Left ventricle myocardium superior (tissue), 1 donor: ENCODE measurements at places on chromosomes 5 and 9. TPM values are rescaled to one million over a fixed set of nuclear protein-coding genes. Genes with fewer than 3 reads are reported as not detected.

Gene AK8
- total RNA-seq = 0.42 TPM

Gene ROR2
- 0.87 TPM for total RNA-seq

Gene SPATA31A6
- not detected for total RNA-seq

Gene SLC1A3
- total RNA-seq = 105 TPM

Gene RASEF
- not detected for total RNA-seq

Gene SNX2
- 38.2 TPM for total RNA-seq

Gene SLC22A5
- 26.6 TPM for total RNA-seq

Gene C7
- total RNA-seq = 199 TPM

Gene ORM1
- not detected for total RNA-seq

Gene OTP
- total RNA-seq = not detected

Gene DCTN3
- total RNA-seq = 139 TPM

Gene PPP1R26
- 23.3 TPM for total RNA-seq

Gene CA9
- 0.64 TPM for total RNA-seq

Gene PNPLA7
- total RNA-seq = 10.7 TPM

Gene ZNF300
- total RNA-seq = 0.69 TPM

Gene ARSI
- total RNA-seq = 0.25 TPM

Gene INSL4
- total RNA-seq = not detected

Gene RNF38
- total RNA-seq = 30.0 TPM

Gene GZMA
- total RNA-seq = 0.87 TPM

Gene CDKN2B-AS1
- total RNA-seq = 0.17 TPM

Gene TAF11L5
- not detected for total RNA-seq

Gene PCDHGC5
- total RNA-seq = 3.2 TPM

Gene RASGRF2
- 6.5 TPM for total RNA-seq

Gene NR5A1
- not detected for total RNA-seq

Gene ARID3C
- not detected for total RNA-seq

Gene FANCC
- 5.9 TPM for total RNA-seq

Gene CNTNAP3B
- 7.2 TPM for total RNA-seq

Gene CCDC183
- total RNA-seq = 2.2 TPM

Gene ECSCR
- total RNA-seq = 20.6 TPM

Gene NSMF
- total RNA-seq = 10.2 TPM

Gene SPAG8
- total RNA-seq = 3.2 TPM

Gene RGS7BP
- total RNA-seq = 6.4 TPM

Gene ANKRD18B
- 0.89 TPM for total RNA-seq

Gene GPR150
- not detected for total RNA-seq

Gene GNG10
- total RNA-seq = 26.6 TPM

Gene PCDHB13
- total RNA-seq = 1.7 TPM

Gene STOM
- 153 TPM for total RNA-seq

Gene HAND1
- 37.8 TPM for total RNA-seq

Gene ENTPD8
- not detected for total RNA-seq

Gene EFNA5
- 36.4 TPM for total RNA-seq

Gene SNCB
- not detected for total RNA-seq

Gene PPP3R2
- not detected for total RNA-seq

Gene ZNF622
- total RNA-seq = 58.4 TPM

Gene GAPT
- total RNA-seq = 1.4 TPM

Gene ELAVL2
- total RNA-seq = not detected

Gene PCDHA6
- total RNA-seq = not detected

Gene MEGF10
- 0.37 TPM for total RNA-seq
